ENCODE measurements at places on chromosomes 7 and 10. TPM values are rescaled to one million over a fixed set of nuclear protein-coding genes. Genes with fewer than 3 reads are reported as not detected.

RAPGEF5 gene
- 0.72 TPM for total RNA-seq

CHST3 gene
- total RNA-seq: not detected

MET gene
- total RNA-seq: not detected

CAMK1D gene
- total RNA-seq: 9.0 TPM

WDR86 gene
- 2.1 TPM for total RNA-seq

CCDC146 gene
- 9.9 TPM for total RNA-seq

- no peak overlapping the region for H3K27ac ChIP-seq
- H3K4me1 ChIP-seq: no peaks in the 10 kb centered on the region
- H3K27me3 ChIP-seq: peaks cover 4% of the 10 kb centered on the region
- no peaks in the 10 kb centered on the region for H3K36me3 ChIP-seq
Observed at GRCh38 chr7:39721919-39722597, 98.7 kb downstream of the RALA start.

DNA sequence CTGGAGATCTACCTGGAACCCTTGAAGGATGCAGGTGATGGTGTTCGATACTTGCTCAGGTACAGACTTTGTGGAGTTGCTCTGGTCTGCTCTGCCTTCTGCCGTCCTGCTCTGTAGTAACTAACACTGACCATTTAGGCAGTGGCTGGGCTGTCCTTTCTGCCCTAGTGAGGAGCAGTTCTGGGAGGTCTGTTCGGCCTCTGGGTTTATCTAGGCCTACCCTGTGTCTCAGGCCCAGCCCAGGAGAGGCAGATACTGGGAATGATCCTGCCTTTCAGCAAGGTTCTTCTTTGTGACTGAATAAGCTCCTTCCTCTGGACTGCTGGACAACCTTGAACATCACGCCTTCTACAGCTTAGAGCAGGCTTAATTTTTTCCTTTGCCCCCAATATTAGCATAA is 1.7 kb downstream of the ZFYVE27 start:
- no peak for DNase-seq
- no peaks in the 10 kb centered on the region for H3K27me3 ChIP-seq
- H3K27ac ChIP-seq: no peak overlapping the region
- H3K36me3 ChIP-seq: peaks cover 25% of the 10 kb centered on the region
- H3K4me3 ChIP-seq: peak overlapping the region; percentile 96
- peaks cover 36% of the 10 kb centered on the region for H3K4me1 ChIP-seq

DNA sequence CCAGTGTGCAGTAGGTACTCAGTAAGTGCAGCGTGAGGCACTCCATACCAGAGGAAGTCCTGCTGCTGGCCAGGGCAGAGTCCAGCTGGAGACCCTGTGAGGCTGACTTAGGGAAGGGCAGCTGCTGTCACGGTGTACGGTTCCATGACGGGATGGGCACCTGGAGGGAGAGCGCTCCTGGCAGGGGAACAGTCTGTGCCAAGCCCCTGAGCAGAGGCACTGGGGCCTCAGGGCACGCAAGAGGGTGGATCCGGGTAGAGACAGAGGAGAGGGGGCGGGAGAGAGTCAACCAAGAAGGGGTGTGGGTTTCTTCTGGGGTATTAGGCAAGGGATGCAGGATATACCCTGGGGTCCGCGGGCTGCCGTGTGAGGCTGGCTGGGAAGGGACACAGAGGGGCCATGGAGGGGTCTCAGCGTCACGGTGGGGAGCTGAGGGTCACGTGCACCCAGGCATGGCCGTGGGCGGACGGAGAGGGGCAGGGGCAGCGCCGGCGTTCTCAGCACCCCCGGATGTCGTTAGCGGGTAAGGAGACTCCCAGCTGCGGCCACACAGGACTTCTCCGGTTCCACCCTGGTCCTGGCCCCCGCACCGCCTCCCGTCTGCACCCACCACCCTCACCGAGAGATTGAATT is 70.5 kb downstream of the MICALL2 start:
- no peak overlapping the region for H3K27ac ChIP-seq
- no peak for DNase-seq
- H3K4me1 ChIP-seq: no peaks in the 10 kb centered on the region
- H3K27me3 ChIP-seq: peaks cover 11% of the 10 kb centered on the region
